ENCODE measurements at places on chromosomes 16 and 17.

GRCh38 chr16:82776470-82777146, 149.8 kb downstream of the CDH13 start:
- DNase-seq = no peak

DNA sequence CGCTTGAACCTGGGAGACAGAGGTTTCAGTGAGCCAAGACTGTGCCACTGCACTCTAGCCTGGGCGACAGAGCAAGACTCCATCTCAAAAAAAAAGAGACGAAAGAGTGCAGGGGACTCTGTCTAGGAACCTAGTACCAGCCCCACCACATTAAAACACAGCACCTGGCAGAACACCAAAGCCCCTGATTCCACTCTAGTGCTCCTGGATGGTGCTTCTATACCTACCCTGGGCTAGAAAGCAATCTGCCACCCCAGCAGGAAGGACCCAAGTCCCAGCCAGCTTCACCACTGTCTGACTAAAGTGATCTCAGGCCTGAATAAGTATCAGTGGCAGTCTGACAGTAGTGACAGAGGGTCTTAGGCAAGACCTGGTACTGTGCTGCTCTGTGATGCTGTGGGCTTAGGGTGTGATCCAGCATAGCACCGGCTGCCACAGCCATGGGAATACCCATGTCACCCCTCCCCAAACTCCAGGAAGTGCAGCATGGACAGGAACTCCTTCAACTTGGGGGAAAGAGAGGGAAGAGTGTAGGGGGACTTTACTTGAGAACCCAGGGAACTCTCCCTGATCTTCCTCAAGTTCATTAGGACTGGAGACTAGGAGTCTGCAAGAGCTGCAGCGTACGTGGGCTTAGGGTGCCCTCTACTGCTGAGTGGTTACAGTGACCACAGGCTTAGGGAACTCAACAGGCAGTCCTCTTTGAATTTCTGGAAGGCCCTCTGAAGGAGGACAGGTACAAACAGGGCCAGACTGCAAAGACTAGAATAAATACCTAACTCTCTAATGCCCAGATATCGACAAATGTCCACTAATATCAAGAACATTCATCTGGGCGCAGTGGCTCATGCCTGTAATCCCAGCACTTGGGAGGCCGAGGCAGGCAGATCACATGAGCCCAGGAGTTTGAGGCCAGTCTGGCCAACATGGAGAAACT, 30.0 kb upstream of the RNF43 start:
- DNase-seq = peak; percentile 91

- no peak for DNase-seq
These were observed 5.9 kb upstream of the CAPN15 start for GRCh38 chr16:521381-522210.

DNA sequence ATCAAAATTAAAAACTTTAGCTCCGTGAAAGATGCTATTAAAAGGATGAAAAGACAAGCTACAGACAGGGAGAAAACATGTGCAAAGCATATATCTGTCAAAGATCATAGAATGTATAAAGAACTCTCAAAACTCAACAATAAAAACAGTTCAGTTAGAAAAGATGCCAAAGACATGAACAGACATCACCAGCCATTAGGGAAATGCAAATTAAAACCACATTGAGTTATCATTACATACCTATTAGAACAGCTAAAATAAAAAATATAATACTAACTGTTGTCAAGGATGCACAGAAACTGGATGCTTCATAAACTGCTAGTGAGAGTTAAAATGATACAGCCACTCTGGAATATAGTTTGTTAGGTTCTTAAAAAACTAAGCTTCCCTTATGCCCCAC, 58.8 kb downstream of the NFATC3 start:
- no peak for DNase-seq

DNA sequence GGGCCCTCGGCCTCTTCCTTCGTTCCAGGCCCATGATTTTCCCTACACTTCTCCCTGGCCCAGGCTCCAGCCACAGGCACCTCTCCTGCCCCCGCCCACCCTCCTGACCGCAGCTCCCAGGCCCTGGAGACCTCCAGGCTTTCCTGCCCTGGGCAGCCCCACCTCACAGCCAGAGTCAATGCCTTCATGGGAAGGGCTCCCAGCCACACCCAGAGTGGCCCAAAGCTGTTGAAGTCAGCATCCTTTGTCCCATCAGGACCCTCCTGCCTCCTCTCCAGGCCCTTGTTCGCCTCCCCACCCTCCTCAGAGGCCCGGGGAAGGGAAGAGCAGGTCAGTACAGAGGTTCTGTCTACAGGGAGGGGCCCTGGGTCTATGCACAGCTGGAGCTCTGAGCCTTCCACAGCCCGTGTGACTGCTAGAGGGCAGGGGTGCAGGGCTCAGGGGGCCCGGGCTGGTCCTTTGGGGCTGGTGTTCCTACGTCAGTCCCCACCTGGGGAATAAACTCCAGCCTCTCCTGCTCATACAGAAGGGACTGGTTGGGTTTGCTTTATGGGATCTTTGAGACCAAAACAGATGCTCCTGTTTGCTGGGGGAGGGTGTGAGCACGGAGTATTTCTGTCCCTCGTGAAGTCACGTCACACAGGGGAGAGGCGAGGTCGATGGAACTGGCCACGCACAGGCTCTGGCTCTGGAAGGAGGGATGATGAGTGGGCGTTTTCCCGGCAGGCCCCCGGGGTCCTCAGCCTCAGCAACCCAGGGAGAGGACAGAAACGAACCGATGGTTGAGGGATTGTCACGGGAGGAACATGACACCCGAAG, 20.3 kb downstream of the TRARG1 start:
- no peak for DNase-seq

- no peak for DNase-seq
These were observed 105.9 kb downstream of the ZFHX3 start for GRCh38 chr16:72942021-72942420.

DNA sequence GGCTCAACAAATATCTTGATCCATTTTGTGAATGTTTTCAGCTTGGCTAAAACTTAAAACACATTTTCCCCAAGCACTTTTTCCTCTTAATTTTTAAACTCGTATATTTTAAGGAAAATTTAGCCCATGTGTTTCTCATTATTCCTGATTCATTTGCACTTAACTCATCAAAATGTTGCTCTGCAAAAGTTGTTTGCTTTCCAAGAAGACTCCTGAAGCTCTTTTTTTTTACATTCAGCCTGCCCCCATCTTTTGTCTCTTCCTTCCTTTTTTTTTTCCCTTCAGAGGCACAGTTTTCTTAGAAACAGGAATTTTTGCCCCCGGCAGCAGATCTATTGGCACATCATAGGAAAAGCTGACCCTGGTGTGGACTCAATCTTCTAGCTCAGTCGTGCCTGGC, 155.0 kb upstream of the SALL1 start:
- no peak for DNase-seq

DNA sequence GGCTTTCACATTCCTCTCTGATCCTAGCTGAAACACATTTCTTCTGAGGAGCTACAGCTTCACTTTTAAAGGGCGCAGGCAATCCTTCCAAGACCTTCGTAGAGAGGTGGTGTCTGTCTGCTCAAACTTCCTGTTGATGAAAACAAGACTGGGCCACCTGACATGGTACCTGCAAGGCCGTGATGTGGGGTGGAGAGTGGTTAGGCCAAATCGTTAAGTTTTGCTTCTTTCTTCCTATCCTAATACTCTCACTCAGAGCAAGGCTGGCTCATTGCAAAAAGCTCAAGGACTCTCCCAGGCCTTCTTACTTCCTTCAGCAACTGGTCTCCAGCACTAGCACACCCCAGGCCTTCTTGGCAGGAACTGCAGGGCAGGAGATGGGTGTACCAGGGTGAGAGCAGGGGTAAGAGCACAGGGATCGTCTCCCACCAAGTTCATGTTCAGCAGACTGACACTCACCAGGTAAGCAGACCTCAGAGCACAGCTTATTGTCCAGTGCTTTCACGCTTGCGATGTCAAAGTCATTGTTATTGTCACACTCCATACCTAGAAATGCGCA, 10.9 kb upstream of the FOXJ1 start:
- no peak for DNase-seq

GRCh38 chr17:61502292-61502691, 50.1 kb downstream of the TBX4 start:
- no peak for DNase-seq

DNA sequence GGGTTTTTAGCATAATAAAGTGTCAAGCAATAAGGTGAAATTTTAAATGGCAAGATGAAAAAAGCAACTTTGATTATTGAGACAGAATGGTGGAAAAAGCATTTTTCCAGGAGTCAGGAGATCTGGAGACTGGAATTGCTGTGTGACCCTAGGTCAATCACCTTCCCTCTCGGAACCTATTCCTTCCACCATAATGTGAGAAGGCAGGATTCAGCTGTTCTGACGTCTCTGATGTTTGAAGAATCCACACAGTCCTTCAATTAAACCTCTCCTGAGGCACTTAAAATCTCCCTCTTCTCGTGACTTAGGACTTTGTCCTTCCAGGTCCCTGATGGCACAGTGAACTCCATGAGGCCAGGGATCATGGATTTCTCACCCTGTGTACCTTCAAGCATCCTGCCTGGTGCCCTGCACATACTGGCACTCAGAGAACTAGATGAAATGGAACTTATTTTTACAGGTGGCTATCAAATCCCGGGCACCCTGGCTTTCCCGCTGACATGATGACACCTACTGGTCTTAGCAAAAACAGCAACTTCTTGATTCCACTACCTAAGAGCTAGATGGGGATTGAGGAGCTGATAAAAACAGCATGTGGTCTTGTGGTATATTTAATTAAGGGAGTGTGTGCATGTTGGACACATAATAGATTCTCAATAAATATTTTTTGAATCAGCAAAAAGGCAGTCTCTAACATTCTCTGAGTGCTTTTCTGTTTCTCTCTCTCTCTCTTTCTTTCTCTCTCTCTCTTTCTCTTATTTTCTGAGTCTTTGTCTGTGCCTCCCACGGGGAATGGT, 2.3 kb upstream of the CCDC182 start:
- peak; percentile 52 for DNase-seq

DNA sequence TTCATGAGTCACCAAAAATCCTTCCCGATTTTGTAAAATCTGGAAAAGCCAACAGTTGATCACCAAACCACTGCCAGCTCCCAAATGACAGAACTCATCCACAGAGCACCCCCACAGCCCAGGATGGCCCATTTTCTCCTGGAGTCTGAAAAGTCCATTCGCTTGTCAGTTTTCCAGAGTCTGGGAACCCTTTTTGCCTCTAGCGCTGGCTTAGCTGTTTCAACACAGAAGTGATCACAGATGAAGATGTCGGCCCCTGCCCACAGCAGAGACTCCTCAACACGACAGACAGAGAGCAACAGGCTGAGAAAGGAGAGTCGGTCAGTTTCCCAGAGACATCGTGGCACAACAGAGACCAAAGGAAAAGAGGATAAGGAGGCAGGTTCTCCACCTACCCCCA, 66.4 kb downstream of the NXN start:
- DNase-seq = peak; percentile 85

All from ELF-1 (cell line).